PC-3 (cell line): ENCODE measurements at places on chromosomes 6 and 20. TPM values are rescaled to one million over a fixed set of nuclear protein-coding genes. Genes with fewer than 3 reads are reported as not detected.
A peak's percentile ranks its signal among the peaks of the same experiment; 100 is the strongest.

Gene CCR6
- not detected in 2 replicates for total RNA-seq

DNA sequence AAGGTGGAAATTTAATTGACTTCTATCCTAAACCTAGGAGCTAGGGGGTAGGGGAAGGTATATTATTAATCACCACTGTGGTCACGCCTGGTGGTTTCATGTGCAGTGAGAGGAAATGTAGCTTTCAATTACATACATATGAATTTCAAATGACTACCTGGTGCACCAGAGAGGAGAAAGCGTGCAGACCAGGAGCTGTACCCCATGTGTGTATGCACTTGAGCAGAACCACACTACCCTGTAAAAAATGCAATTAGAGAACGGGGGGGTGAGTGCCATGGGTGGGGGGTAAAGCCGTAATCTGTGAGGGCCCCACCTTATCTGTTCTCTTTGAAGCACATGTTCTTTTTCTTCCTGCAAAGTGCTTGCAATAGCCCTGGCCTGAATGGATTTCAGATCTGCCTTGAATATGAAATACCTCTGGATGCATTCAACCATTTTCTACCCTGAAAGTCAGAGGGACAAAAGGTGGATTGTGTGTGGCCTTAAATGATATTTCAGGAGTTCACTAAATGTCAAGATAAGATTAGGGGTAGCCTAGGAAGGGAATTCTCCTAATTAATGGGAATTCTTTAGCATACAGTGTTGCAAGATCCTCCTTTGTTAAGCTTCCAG lies 30.9 kb upstream of the EDN3 start:
- H3K27me3 ChIP-seq = peaks cover 91% of the 10 kb centered on the region
- DNase-seq = no peak
- no peaks in the 10 kb centered on the region for H3K36me3 ChIP-seq
- no peak overlapping the region for H3K27ac ChIP-seq
- H3K4me3 ChIP-seq = no peak overlapping the region
- H3K4me1 ChIP-seq = no peaks in the 10 kb centered on the region

GRCh38 chr6:20001286-20001685 lies 164.1 kb downstream of the ID4 start:
- no peak overlapping the region for H3K27ac ChIP-seq
- peaks cover 37% of the 10 kb centered on the region for H3K27me3 ChIP-seq
- H3K36me3 ChIP-seq = no peaks in the 10 kb centered on the region
- no peak overlapping the region for H3K4me3 ChIP-seq
- no peaks in the 10 kb centered on the region for H3K4me1 ChIP-seq
- no peak for DNase-seq

DNA sequence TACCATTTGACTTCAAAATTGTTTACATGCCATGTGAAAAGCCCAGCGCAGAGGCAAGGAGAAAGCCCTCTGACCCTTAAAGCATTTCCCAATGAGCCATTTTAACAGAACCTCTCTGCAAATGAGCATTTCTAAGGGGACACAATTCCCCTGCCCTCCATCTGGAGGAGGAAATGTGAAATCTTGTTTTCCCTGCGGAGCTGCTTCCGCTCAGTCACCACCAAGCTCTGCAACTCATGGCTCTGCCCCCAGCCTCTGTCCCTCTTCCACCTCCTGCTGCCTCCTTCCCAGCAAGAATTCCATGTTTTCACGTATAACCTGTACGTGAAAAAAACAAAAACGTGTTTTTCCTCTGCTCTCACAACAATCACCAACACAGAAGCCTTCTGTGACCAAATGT lies 12.3 kb downstream of the RIN2 start:
- no peaks in the 10 kb centered on the region for H3K27me3 ChIP-seq
- no peaks in the 10 kb centered on the region for H3K36me3 ChIP-seq
- H3K4me3 ChIP-seq = no peak overlapping the region
- DNase-seq = no peak
- no peak overlapping the region for H3K27ac ChIP-seq
- H3K4me1 ChIP-seq = peaks cover 39% of the 10 kb centered on the region

DNA sequence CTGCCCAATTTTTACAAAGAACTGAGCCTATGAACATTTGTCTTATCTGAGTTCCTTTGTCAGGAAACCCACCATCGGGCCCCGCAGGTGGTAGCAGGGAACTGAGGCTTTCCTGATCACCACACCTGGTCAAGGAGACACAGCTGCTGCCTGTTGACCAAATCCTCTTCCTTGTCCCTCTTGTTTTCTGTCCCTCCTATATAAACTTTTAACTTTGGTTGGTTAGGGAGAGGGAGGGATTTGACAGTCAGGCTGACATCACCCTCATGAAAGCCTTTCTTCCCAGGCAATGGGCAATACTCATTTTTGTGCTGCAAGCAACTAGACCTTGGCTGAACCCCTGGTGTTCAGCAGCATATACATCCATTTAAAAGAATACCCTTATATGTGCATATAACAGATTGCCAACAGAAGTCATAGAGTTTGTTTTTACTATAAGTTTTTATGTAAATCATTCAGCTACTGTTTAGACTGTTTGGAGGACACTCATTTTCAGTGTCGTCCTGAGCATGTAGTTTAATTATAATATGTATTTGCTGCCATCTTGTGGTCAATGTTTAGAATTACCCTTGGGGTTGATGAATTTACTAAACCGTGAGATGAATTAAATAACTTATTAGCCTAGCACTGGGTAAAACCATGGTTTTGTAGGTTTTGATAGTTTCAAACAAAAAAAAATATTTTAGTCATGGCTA lies 17.0 kb downstream of the CRISP1 start:
- no peaks in the 10 kb centered on the region for H3K4me1 ChIP-seq
- no peaks in the 10 kb centered on the region for H3K36me3 ChIP-seq
- DNase-seq = peak; percentile 80
- no peaks in the 10 kb centered on the region for H3K27me3 ChIP-seq

- H3K4me1 ChIP-seq = peaks cover 3% of the 10 kb centered on the region; the same call in 1 of the 2 replicates
- peaks cover 24% of the 10 kb centered on the region for H3K27me3 ChIP-seq
- peak; percentile 69 for DNase-seq
- H3K36me3 ChIP-seq = no peaks in the 10 kb centered on the region
- peak overlapping the region; percentile 57 for H3K4me3 ChIP-seq
These were observed 106.6 kb downstream of the TRIM27 start for GRCh38 chr6:28816909-28817807.

Gene EPPIN
- not detected in 2 replicates for total RNA-seq

GRCh38 chr6:127332383-127332961 lies 10.9 kb downstream of the ECHDC1 start:
- H3K4me3 ChIP-seq = no peak overlapping the region
- H3K36me3 ChIP-seq = 0 out of 2 replicates have a peak, but pooled peaks cover 5% of the 10 kb centered on the region
- H3K27ac ChIP-seq = no peak overlapping the region
- peaks cover 14% of the 10 kb centered on the region for H3K4me1 ChIP-seq
- no peaks in the 10 kb centered on the region for H3K27me3 ChIP-seq

DNA sequence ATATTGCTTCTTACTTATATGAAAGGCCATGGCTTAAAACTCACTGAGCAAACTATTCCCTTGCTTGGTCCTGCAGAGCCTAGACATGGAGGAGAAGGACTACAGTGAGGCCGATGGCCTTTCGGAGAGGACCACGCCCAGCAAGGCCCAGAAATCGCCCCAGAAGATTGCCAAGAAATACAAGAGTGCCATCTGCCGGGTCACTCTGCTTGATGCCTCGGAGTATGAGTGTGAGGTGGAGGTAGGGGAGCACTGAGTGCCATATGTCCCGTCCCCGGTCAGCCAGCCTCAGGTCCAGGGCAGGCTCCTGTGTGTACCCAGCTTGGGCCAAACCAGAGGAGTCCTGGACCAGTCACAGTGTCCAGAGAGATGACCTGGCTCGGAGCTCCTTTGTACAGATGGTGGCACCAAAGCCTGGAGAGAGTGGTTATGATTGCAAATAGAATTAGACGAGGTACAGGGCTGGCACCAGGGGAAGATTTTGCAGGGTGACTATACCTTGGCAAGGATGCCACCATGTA lies 21.0 kb downstream of the EPB41L1 start:
- no peaks in the 10 kb centered on the region for H3K36me3 ChIP-seq
- H3K4me3 ChIP-seq = no peak overlapping the region
- H3K27ac ChIP-seq = no peak overlapping the region
- no peak for DNase-seq

- no peak overlapping the region for H3K4me3 ChIP-seq
- no peak overlapping the region for H3K27ac ChIP-seq
- H3K36me3 ChIP-seq = no peaks in the 10 kb centered on the region
- no peak for DNase-seq
These were observed 8.5 kb downstream of the NRN1 start for GRCh38 chr6:5998236-5998635.

DNA sequence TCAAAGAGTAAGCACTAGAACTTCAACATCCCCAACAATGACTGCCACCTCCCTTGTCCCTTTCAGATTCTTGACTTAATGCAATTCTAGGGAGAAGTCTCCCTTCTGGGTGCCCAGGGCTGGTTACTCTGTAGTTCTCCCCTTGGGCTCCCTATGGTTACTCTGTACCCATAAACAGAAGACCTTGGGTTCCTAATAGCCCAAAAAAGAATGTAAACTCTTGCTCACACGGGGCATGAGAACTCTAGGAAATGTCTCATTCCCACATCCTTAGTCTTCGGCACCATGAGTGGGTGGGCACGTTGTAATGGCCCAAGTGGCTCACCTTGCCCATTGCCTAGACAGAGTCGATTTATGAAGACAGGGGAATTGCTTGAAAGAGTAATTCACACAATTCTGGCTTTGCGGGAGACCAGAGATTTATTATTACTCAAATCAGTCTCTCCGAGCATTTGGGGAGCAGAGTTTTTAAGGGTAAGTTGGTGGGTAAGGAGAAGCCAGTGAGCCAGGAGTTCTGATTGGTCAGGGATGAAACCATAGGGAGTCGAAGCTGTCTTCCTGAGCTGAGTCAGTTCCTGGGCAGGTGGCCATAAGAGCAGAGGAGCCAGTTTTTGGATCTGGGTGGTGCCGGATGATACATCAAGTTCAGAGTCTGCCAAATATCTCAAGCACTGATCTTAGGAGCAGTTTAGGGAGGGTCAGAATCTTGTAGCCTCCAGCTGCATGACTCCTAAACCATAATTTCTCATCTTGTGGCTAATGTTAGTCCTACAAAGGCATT lies 61.2 kb upstream of the SIRPG start:
- peaks cover 61% of the 10 kb centered on the region for H3K4me1 ChIP-seq
- H3K27ac ChIP-seq = peak overlapping the region; percentile 97
- no peaks in the 10 kb centered on the region for H3K27me3 ChIP-seq
- H3K36me3 ChIP-seq = peaks cover 3% of the 10 kb centered on the region; the same call in 1 of the 2 replicates

Gene BANF2
- total RNA-seq = not detected in 2 replicates

Gene AVP
- total RNA-seq = not detected in 2 replicates

- peak; percentile 99 for DNase-seq
- peak overlapping the region; percentile 91 for H3K27ac ChIP-seq
- peaks cover 57% of the 10 kb centered on the region for H3K4me1 ChIP-seq
These were observed 24.5 kb downstream of the TOX2 start for GRCh38 chr20:43938932-43939761.

- H3K36me3 ChIP-seq = no peaks in the 10 kb centered on the region; the same call in 1 of the 2 replicates
- H3K4me1 ChIP-seq = peaks cover 20% of the 10 kb centered on the region
- DNase-seq = peak; percentile 5
- H3K27ac ChIP-seq = no peak overlapping the region
- H3K27me3 ChIP-seq = no peaks in the 10 kb centered on the region
These were observed 1.7 kb upstream of the SCAF8 start for GRCh38 chr6:154731296-154732218.
